ENCODE measurements at places on chromosomes 2 and 18.
A peak's percentile ranks its signal among the peaks of the same experiment; 100 is the strongest.

DNA sequence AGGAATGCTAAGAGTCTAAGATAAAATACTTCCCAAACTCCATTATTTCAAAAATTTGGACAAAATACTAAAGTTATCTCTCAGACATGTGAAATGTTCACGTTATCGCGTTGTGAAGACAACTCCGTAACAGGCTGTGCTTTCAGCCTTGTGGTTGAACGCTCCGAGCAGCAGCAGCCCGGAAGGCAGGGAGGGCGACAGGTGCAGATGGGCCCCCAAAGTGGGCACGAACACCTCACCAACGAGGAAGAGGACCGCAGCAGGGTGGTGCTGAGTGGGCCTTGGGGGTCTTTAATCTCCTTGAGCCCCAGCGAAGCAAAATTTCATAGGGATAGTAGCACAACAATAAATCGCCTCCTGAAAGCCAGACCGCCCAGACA is 1.0 kb upstream of the FAM110C start:
- no peak for DNase-seq

GRCh38 chr18:12890964-12891363 is 6.9 kb upstream of the PTPN2 start:
- no peak for DNase-seq

DNA sequence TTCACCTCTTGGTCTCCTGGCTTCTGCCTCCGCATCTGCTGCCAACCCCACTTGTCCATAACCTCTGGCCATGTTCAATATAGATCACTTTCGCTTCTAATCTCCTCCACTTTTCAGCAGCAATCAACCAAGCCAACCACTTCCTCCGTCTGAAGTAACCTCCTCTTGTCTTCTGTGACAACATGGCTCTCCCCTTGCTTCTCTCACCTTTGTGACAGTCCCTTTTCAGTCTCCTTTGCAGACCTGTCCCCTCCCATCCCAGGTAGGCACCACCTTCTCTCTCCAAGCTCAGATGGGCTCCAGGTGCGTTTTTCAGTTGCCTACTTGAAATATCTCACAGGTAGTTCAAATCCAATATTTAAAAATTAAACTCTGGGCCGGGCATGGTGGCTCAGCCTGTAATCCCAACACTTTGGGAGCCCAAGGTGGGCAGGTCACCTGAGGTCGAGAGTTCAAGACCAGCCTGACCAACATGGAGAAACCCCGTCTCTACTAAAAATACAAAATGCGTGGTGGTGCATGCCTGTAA is 4.7 kb upstream of the PSD4 start:
- no peak for DNase-seq

GRCh38 chr2:222296311-222296741 is 2.5 kb downstream of the PAX3 start:
- DNase-seq = peak; percentile 46

GRCh38 chr2:2188344-2188920 is 142.6 kb downstream of the MYT1L start:
- no peak for DNase-seq

- DNase-seq = no peak
Measured at GRCh38 chr2:204108330-204108751, 171.8 kb downstream of the ICOS start.

GRCh38 chr2:47174733-47175361 is 19.7 kb upstream of the STPG4 start:
- DNase-seq = no peak

DNA sequence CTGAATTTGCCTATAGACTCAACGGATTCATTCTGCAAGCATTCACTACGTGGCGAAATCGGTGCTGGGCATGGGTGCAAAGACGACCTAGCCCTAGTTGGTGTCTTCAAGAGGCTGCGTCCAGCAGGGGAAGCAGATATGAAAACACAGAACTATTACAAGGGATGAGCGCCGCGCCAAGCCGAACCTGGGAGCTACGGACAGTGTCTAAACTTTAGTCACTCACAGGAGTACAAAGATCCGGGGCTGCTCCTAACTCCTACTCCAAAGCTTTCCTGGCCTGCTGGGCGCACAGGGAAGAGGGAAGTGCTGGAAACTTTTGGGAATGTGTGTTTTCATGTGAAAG is 732 bp upstream of the ANXA4 start:
- peak; percentile 72 for DNase-seq

GRCh38 chr2:31534636-31535035 is 46.1 kb downstream of the SRD5A2 start:
- DNase-seq = no peak

DNA sequence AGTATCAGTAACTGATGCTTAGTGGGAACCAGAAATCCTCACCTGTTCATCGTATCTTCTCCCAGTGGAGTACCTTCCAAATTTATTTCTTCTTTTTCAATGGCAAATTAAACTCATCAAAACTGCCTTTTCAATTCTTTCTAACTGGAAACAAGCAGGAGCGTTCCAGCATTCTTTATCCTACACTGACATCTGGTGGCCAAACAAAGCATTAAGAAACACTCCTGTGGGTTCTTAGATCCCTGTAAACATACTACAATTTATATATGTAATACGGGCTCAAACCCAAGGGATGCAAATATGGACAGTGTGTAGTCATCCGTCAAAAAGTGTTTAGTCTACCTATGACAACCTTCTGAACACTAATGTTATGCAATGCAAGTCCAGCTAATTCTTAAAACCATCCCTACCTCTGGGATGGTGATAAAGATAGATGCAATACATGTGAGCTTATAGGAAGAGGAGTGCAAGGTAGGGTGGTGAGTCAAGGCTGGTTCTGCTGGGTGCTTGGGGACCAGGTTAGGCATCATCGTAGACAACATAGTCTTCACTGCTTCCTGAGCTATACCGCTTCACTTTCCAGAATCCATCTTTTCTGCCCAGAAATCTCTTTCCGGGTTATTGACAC is 375.0 kb downstream of the CTNNA2 start:
- DNase-seq = peak; percentile 70

GRCh38 chr2:149645391-149645790 is 57.8 kb upstream of the MMADHC start:
- DNase-seq = peak; percentile 88

DNA sequence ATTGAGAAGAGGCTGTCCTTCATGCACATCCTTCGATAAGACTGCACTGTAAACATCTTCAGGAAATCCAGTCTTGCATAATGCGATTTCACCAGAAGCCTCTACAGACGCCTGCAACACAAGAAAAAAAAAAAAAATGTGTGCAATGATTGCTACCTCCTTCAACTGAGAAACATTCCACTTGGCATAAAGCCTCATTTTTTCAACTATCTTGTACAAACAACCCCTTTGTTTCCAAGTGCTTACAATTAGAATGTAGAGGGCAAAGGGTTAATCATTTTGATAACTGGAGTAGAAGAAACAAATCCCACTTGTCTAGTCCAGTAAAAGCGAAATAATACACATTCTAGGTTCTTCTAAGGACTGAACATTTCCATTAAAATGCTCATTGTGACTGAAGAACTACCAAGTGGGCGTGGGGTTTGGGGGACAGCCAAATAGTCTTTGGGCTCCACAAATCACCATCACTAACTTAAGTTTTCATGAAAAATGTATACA is 29.2 kb downstream of the CDH2 start:
- DNase-seq = no peak

- DNase-seq = no peak
Measured at GRCh38 chr2:234960175-234961088, 8.6 kb downstream of the SH3BP4 start.

DNA sequence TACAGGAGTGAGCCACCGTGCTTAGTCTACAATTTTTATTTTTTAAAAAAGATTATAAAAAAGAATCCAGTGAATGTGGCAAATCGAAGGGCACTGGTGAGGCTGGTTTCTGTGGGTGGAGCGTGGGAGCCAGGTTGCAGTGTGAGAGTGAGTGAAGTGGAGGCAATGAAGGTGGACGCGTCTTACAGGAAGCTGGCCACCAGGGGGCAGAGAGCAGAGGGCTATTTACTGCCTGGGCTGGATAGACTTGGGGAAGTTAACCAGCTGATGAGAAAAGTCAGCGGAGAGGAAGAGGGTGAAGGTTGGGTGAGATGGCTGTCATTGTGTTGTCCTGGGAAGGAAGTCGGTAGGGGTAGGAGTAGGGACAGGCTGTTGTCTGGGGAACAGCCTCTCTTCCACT is 6.8 kb downstream of the SCTR start:
- peak; percentile 10 for DNase-seq

GRCh38 chr2:179511105-179511789 is 246.6 kb upstream of the SESTD1 start:
- DNase-seq = no peak

GRCh38 chr2:65371074-65371434 is 61.3 kb downstream of the SPRED2 start:
- DNase-seq = no peak

DNA sequence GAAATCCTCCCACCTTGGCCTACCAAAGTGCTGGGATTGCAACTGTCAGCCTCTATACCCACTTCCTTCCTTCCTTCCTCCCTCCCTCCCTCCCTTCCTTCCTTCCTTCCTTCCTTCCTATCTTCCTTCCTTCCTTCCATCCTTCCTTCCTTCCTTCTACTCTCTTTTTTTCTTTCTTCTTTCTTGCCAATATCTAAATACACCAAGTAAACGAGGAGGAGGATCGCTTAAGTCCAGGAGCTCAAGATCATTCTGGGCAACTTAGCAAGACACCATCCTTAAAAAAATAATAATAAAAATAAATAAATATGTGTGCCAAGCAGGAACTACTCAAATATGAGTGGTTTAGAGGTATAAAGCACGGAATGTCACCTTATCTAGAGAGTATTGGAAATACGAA is 249.4 kb upstream of the TRIB2 start:
- no peak for DNase-seq

DNA sequence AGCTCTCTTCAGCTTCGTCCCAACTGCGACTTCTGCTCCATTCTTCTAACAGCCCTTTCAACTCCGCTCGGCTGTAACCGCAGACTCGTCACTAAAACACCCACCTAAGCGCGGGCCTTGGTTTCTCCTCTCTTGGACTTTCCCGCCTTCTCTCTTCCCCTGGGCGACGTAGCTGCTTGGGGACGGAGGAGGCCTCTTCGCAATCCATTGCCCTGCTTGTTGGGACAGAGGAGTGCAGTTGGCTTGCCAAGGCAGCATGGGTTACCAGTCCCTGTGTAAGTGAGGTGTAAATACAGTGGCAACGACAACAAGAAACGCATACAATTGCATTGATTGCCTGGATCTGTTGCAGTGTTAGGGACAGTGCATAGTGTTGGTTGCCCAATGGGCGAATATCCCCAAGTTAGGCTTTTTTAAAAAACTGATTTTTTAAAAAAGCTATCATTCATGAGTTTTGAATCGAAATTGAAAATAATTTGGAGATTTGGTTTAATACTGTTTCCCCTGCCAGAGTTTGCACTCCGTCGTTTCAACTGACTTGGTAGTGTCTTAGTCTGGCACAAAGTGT is 484 bp upstream of the DARS1 start:
- no peak for DNase-seq

GRCh38 chr18:10113121-10114022 is 199.6 kb downstream of the VAPA start:
- no peak for DNase-seq

DNA sequence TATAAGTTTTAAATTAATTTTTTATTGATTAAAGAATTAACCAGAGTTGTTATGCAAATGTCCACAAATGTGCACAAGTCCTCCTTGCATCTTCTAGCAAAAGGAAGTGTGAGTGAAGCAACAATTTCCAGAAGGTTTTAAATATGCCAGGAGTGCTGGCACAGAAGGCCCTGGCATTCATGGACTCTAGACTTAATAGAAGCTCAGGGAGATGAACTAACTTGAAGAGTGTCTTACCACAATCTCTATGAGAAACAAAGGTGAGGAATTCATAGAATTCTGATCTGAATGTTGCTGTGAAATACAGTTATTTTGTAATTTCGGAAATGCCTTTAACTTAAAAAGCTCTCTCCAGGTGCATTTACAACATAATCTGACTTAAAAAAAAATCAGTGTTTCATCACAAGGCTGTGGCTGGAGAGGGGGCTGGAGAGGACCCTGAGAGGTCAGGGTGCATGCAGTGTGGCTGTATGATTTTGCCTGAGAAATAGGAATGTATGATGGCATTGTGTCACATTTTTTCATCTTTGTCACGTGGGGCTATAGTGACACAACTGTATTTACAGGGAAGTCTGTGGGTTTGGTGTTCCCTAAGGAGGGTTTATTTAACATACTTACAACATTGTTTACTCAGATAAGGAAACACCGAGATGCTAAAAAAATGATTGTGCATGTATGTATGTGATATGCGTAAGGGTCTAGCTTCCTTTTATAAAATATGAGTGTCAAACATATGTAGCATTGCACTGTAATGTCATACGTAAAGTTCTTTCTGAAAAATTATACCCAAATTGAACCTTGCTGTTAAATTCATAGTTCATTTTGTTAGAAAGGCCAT is 66.2 kb downstream of the MAP4K4 start:
- no peak for DNase-seq

GRCh38 chr2:240963065-240963867 is 35.2 kb upstream of the SNED1 start:
- DNase-seq = no peak

GRCh38 chr2:36441816-36442215 is 86.2 kb downstream of the CRIM1 start:
- peak; percentile 88 for DNase-seq

- no peak for DNase-seq
Measured at GRCh38 chr2:148238561-148238960, 217.7 kb downstream of the MBD5 start.

- DNase-seq = no peak
Measured at GRCh38 chr2:204551512-204551863, 6.2 kb downstream of the PARD3B start.

- peak; percentile 47 for DNase-seq
Measured at GRCh38 chr2:181374781-181375675, 82.2 kb upstream of the ITGA4 start.

- DNase-seq = no peak
Measured at GRCh38 chr18:33040213-33040612, 267.4 kb upstream of the KLHL14 start.

GRCh38 chr2:161172901-161173540 is 12.8 kb downstream of the TANK start:
- DNase-seq = no peak

- no peak for DNase-seq
Measured at GRCh38 chr2:10771786-10772185, 40.8 kb downstream of the PDIA6 start.

- no peak for DNase-seq
Measured at GRCh38 chr2:200428961-200429665, 80.8 kb downstream of the KCTD18 start.

- DNase-seq = no peak
Measured at GRCh38 chr18:35189510-35189909, 51.3 kb upstream of the ZNF397 start.

DNA sequence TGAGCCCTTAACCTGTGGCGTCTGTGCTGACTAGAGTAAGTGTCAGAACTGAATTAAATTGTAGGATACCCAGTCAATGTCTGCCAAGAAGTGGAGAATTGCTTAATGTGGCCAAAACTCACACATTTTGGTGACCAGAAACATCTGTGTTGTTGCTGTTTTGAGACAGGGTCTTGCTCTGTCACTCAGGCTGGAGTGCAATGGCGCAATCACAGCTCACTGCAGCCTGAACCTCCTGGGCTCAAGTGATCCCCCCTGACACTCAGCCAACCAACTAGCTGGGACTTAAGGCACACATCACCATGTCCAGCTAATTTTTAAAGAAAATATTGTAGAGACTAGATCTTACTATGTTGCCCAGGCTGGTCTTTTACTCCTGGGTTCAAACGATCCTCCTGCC is 34.4 kb upstream of the RTN4 start:
- no peak for DNase-seq

- DNase-seq = no peak
Measured at GRCh38 chr2:239552213-239552926, 151.6 kb upstream of the HDAC4 start.
